ENCODE measurements at places on chromosomes 6 and 20.

DNA sequence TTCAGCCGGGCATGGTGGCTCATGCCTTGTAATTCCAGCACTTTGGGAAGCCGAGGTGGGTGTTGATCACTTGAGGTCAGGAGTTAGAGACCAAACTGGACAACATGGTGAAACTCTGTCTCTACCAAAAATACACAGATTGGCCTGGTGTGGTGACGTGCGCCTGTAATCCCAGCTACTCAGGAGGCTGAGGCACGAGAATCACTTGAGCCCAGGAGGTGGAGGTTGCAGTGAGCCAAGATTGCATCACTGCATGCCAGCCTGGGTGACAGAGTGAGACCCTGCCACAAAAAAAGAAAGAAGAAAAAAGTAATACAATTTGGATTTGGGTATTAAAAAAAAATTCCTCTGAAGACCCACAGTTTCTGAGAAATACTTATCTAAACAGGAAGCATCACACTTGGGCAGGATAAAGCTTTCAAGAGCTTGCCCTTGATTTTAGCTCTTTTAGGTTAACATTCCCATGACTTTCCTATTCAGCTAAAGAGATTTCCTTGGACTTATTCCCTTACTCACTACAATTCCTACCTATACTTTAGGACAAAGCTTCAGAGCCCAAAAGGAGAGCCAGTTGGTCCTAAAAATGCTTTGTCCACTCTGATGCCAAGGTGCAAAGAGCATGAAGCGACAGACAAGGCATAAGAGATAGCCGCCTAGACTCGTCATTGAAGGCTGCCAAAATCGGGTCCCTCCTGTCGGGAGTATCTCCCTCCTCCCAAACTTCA, 1.9 kb downstream of the ELOVL2 start:
- DNase-seq, result no peak

- DNase-seq, result no peak
These were observed 158.3 kb downstream of the SYCP2 start for GRCh38 chr20:59774921-59775686.

- no peak for DNase-seq
These were observed 168.2 kb upstream of the FOXQ1 start for GRCh38 chr6:1143655-1144054.

DNA sequence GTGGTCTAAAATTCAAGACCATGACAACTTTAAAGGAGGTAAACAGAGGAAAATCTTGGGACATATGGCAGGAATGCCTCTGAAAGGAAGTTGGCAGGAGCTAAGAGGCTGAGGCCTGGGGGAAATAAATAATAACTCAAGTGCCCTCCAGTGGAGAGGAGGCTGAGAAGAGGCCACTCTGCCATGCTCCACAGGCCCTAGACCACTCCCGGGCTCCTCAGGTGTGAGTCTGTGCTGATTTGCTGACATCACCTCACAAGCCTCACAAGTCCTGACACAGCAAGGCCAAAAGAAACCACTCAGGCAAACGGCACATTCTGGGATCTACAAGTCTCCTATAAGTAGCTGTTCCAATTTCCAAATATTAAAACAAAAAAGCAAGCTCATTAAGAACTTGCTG, 91.0 kb upstream of the RIPOR2 start:
- DNase-seq, result no peak

GRCh38 chr6:45690846-45691245, 313.1 kb upstream of the SUPT3H start:
- no peak for DNase-seq

GRCh38 chr6:36268478-36269275, 1.2 kb upstream of the PNPLA1 start:
- DNase-seq, result no peak

GRCh38 chr20:19838468-19838867, 80.4 kb downstream of the RIN2 start:
- no peak for DNase-seq

DNA sequence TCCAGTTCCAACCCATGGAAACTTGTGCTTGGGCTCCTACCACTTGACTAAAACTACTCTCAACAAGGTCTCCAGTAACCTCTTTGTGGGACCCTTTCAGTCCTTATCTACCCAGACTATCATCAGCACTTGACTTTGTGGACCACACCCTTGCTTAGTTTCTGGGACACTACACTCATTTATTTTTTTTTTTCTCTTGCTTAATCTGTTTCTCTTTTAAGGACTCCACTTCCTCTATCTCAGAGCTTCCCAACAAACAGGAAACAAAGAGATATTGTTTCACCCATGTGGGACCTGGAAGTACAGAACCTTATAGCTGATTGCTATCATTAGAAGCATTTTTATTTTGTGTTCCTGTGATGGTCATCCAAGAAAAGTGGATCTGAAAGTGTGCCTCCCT, 28.8 kb upstream of the ME1 start:
- no peak for DNase-seq

GRCh38 chr6:83113258-83113657, 45.8 kb downstream of the DOP1A start:
- no peak for DNase-seq

- no peak for DNase-seq
These were observed 66.8 kb upstream of the IYD start for GRCh38 chr6:150301846-150302519.

- DNase-seq, result no peak
These were observed 121.0 kb upstream of the RNF24 start for GRCh38 chr20:4136078-4136966.

DNA sequence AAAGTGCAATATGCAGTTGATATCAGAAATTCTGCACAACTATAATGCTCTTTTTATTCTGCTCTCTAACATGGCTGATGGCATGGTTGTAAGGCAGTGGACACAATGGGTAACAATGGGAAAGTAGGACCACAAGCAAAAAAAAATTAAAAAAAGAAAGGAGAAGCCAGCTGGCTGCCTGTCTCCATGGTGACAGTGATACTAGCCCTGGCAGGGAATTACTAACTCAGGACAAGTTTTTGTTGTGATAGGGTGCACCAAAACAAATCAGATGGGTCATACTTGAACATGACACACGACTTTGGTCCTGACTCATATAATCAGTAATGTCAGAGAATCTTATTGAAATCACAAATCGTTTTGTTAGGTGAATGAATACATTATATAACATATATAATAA, 169.4 kb downstream of the TRDN start:
- no peak for DNase-seq

GRCh38 chr6:30156774-30157173, 4.2 kb downstream of the TRIM10 start:
- no peak for DNase-seq
